ENCODE measurements at places on chromosomes 6 and 20. TPM values are rescaled to one million over a fixed set of nuclear protein-coding genes. Genes with fewer than 3 reads are reported as not detected.

DNA sequence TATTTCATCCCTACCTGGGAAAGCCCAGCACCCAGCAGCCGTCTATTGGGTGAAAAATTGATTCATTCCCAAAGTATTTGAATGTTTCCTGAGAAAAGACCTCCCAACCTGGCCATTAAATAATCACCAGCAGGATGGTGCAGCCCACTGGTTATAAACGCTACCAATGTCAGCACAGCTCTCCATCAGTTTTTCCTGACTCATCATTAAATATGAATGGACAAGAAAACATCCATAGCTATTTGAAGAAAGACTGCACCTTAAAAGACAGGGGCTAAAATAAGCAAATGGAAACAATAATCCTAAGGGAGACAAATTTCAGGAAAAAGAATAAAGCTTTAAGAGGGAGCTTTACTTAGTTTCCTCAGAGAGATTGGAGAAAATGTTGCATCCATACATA, 261.9 kb downstream of the UST start:
- DNase-seq = no peak

DNA sequence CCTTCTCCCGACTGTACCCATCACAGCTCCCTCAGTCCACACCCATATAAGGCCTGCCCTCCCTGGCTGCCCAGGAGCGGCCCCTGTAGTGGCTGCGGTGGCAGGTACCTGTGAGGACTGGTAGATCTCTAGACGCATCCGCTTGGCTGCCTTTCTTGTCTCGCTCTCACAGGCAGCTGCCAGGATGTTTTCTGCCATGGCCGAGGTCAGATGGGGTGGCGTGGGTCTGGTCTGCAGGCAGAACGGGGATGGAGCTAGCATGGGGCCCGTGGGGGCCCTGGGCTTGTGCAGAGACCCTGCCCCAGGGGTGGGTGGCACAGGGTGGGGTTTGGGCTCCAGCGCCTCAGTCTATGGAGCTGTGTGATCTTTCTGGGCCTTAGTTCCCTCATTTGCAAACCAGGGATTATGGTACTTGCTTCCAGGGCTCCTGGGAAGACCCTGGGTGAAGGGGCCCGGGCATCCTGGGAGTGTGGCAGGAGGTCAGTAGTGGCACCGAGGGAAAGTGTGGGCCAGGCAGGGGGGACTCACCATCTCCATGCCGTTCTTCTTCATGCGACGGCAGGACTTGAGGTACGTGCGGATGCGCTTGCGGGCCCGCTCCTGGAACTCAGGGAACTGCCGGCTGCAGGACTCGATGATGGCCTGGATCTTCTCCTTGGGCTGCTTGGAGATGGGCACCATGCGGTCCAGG, 94.8 kb downstream of the ASXL1 start:
- no peak for DNase-seq

DNA sequence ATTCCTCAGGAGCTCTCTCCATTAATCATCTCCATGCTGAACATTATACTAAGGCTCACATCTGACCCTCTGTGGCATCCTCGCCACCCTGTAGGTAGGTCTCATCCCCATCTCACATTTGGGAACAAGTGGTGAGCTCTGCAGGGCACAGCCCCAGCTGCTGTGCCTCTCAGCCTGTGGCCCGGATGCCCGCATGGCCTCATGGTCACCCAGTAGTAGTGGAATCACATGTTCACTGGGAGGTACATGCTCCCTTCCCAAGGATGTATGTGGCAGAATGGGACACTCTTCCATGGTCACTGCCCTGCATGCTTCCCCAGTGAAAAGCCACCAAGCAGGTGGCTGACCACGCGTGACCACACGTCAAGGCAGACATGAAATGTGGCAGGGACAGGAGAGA, 26.3 kb upstream of the APMAP start:
- DNase-seq = no peak

DNA sequence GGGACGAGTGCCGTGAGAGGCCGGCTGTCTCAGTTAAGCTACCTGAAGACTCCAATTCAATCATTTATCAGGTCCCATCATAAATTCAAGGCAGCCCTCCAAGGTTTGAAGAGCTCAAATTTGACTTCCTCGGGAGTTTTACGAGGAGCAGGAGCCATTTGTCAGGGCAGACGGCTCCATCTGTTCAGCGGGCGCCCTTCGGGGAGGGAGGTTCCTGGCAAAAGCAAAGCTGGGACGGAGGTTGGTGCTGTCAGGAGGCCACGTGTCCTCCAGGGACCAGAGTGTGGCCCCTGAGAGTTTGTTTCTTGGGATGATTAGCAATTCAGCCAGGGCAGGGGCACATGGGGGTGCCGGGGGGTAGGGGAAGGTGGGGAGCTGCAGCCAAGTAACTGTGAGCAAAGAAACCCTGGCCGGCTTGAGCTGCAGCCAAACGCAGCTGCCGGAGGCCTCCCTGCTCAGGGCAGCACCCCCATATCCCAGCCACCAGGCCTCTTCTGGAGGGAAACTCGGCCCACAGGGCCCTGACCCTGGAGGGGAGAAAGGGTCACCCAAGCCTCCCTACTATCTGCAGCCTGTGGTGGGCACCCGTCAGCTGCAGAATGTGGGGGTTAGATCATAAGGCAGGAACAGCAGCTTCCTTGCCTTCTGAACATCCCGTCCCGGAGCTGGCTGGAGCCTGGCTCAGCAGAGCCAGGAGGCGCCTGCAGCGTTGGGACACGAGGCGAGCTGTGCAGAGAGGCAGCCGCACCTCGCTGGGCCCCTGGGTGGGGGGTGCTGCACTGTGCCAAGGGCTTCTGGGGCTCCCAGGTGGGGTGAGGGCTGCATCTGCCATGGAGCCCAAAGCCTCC, 63.6 kb upstream of the GATA5 start:
- DNase-seq = no peak

DNA sequence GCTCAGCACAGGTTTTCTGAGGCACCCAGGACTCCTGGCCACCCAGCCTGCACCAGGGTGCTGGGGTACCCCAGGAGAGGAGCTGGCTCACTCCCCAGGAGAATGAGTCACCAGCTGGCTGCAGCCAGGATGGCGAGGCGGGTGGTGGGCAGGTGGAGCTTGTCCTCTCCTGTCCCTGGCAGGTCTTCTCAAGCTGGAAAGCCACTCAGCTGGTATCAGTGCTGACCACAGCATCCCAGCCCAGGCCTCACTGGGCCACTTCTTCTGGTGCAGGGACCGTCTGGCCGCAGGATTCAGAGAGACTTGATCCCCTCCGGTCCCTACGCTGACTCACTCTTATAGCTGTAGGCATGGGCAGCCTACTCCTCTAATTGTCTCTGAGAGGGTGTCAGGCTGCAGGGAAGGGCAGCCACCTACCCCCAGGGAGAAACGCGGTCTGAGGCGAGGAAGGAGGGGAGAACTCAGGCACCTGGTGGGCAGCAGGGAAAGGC, 22.2 kb downstream of the TFEB start:
- no peak for DNase-seq

OR10C1 gene
- not detected for total RNA-seq

MCHR2 gene
- total RNA-seq = not detected

CTCFL gene
- not detected for total RNA-seq

BMP6 gene
- total RNA-seq = 123 TPM
